Brain pericyte (primary cell): ENCODE measurements at places on chromosomes 4 and X.

DNA sequence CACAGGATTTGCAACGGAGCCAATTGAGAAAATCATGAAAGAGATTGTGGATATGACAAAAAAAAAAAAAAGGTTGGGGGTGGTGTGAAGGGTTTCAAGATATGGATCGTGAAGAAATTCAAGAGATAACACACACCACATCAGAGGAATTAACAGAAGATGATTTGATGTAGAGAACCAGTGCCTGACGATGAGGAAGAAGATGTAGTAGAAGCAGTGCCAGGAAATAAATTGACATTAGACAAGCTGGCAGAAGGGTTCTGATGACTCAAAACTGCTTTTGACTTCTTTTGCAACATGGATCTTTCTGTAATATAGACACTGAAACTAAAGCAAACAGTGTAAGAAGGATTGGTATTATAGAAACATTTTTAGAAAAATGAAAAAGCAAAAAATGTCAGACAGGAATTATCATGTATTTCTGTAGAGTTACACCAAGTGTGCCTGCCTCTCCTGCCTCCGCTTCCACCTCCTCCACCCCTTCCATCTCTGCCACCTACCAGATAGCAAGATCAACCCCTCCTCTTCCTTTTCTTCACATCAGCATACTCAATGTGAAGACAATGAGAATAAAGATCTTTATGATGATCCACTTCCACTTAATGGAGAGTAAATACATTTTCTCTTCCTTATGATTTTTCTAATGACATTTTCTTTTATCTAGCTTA is 127.5 kb upstream of the OTUD4 start:
- no peak for DNase-seq

GRCh38 chr4:167185465-167185864 is 48.8 kb downstream of the SPOCK3 start:
- no peak for DNase-seq

DNA sequence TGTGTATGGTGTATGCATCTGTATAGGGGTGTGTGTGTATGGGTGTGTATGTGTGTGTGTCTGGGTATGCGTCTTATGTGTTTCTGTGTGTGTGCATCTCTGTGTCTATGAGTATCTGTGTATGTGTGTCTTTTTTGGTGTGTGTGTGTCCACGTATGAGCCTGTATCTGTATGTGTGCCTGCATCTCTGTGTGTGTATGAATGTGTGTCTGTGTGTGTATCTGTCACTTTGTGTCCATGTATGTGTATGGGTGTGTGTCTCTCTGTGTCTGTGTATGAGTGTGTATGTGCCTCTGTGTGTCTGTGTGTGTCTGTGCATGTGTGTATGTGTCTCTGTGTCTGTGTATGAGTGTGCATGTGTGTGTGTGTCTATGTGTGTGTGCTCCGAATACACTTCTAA is 24.3 kb downstream of the FAM149A start:
- no peak for DNase-seq

- no peak for DNase-seq
Measured at GRCh38 chrX:154113729-154114128, 16.2 kb upstream of the MECP2 start.

GRCh38 chr4:163143532-163143931 is 23.2 kb downstream of the NAF1 start:
- no peak for DNase-seq

DNA sequence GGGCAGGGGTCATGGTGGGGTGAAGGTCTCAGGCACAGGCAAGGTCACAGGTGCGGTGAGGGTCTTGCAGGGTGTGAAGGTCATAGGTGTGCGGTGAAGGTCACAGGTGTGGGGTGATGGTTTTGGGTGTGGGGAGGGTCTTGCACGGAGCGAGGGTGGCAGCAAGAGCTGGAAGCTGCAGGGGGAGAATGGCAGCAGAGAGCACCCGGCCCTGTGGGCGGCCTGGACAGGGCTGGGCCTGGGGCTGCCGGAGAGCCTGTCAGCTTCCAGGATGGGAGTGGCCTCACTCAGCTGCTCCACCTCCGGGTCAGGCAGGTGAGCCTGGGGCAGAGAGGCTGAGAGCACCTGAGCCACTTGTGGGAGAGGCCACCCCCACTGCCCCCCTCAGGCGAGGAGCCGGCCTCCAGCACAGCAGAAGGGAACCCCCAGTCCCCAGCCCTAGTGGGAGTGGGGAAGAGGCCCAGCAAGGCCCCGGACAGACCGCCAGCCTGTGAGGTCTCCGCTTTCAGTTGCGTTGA is 1.5 kb downstream of the MSANTD1 start:
- DNase-seq = no peak

- DNase-seq = no peak
Measured at GRCh38 chr4:6845027-6845426, 62.5 kb downstream of the KIAA0232 start.

DNA sequence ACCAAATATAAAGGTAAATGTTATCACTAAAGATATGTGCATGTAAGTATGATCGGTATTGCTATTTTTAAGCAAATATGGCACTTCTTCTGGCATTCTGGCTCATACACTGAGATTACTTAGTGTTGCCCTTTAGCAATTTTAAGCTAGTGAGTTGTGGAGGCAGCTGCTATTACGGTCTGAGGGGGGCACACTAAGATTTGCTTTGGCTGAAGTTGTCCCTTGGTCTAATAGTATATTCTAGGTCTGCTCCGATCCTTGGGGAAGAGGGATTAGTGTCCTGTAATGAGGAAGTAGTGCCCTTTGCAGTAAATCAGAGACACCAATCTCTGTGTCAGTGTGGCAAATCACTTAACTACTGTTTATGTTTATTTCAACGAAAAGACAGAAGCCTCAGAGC is 196.5 kb upstream of the FTHL17 start:
- DNase-seq = no peak

GRCh38 chr4:158146736-158147135 is 26.1 kb downstream of the GASK1B start:
- no peak for DNase-seq

GRCh38 chr4:40874331-40874730 is 124.6 kb downstream of the NSUN7 start:
- no peak for DNase-seq

DNA sequence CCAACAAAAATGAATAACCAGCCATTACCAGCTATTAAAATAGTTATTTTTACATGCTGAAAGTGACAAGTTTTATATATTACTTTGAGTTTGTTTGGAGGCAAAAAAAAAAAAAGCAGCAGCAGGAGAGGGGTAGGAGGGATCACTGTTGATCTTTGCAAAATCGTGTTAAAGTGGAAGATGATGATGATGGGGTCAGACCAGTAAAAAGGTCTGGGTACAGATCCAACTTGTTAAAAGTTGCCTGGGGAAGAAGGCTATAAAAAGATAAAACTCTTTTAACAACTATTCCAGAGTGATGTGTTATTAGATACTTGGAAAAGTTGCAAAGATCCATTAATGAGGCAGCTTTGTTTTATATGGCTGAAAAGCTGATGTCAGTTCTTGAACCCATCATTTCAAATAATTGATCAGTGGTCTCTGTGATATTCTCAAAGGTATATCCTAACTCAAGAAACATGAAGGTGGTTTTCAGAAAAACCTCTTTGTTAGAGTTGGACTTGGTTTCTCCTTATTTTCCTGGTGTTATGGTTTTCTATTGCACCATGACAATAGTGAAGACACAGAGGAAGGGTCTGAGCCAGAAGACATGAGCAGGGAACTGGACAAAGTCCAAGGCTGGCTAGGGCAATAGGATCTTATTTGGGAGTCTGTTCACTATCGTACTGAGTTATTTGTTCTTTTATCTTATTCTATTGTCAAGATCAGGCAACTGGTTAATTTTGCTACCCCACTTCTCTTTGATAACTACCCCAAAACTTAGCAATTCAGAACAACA is 44.8 kb downstream of the EDNRA start:
- DNase-seq = no peak

- no peak for DNase-seq
Measured at GRCh38 chr4:87209696-87210095, 10.7 kb downstream of the KLHL8 start.

GRCh38 chrX:40291553-40291952 is 193.8 kb upstream of the BCOR start:
- no peak for DNase-seq

DNA sequence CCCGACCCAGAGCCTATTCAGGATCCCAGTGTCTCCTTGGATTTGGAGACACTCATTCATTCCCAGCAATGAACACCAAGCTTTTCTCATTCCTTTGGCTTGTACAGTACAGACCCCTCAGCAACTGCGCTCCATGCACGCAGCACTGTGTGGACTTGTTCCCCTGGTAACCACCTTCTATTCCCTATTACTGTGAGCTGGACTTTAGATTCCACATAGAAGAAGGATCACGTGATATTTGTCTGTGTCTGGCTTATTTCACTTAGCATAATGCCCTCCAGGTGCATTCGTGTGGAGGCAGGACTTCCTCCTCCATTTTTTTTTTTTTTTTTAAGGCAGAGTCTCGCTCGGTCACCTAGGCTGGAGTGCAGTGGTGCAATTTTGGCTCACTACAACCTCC is 106.4 kb downstream of the PHKA2 start:
- DNase-seq = no peak

- DNase-seq = no peak
Measured at GRCh38 chr4:120286813-120287212, 220.2 kb upstream of the MAD2L1 start.

DNA sequence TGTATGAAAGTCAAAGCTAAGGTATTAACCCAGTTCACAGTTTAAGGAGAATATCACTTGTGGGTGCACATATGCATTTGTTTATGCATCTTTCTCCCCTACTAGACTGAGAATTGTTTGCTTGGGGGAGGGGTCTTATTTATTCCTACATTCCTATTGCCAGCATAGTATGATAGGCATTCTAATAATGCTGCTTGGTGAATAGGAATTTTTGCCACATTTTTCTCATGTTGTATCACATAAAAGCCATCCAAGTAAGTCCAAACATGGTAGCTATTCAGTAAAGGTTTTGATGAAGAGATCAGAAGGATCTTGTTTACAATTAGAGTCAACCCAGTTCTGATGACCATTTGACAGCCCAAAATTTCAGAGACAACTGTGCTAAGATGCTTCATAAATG is 48.6 kb downstream of the ASB9 start:
- DNase-seq = no peak

DNA sequence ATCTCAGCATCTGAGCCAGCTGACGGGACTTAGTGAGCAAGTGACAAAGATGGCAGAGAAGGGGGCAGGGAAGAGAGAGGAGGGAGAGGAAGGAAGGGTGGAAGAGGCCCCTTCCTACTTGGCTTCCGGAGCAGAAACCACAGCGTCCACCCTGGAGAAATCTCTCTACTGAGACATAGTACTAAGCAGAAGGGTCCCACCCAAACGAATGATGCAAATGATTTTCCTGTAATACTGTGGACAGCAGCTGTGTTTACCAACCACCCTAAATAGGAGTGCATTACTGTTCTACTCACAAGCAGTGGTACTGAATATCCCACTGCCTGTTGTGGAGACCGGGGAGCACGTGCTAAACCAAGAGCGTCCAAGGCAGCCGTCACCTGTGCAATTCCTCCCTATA is 29.4 kb downstream of the DTHD1 start:
- DNase-seq = no peak

DNA sequence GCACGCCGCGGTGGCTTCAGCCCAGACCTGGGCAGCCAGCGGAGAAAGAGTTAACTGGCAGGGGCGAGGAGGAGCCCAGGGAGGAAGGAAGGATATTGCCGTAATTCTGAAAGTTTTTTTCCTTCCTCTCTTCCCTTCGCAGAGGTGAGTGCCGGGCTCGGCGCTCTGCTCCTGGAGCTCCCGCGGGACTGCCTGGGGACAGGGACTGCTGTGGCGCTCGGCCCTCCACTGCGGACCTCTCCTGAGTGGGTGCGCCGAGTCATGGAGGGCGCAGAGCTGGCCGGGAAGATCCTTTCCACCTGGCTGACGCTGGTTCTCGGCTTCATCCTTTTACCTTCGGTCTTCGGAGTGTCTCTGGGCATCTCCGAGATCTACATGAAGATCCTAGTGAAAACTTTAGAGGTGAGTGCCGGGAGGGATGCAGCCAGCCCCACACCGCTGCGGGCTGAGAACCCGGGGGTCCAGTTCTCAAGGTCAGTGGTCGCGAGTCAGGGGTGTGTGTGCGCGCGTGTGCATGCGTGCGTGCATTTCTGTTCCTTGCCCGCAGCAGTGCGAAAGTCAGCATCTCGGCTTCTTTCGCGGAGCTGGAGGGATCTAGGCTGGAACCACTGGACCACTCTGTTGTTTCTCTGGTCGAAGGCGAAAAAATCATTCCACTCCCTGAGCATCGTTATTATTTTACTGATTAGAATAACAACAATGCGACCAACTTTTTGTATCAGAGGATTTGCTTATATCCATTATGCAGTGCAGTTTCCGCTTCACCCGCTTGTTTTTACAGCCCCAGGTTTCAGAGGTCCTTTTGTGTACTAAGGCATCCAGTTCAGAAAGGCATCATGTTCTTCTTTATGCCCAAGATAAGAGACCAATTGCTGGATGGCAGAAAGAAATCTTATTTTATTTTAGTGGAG is 709 bp downstream of the GPAT3 start:
- DNase-seq = no peak

DNA sequence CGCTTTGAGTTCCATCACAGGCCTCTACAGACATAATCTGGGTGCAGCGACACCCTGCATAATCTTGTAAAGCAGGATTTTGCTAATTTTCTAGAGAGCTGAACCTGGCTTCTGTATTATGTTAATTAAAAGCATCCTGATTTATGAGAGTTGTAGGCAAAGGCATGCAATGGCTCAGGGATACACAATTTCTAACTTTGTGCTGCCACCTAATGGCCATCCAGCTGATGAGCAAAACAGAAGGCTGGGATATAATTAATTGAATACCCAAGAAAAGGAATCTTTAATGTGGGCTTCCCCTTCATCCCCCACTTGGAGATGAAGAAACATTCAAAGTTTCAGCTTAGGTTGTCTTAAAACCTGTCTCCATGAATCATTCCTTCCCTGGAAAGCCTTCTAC is 78.1 kb downstream of the BMP15 start:
- no peak for DNase-seq

- no peak for DNase-seq
Measured at GRCh38 chr4:77022560-77023179, 53.1 kb downstream of the CCNI start.

- DNase-seq = no peak
Measured at GRCh38 chrX:150475461-150475860, 93.0 kb upstream of the MTM1 start.

- no peak for DNase-seq
Measured at GRCh38 chr4:68175562-68176155, 46.0 kb upstream of the TMPRSS11F start.

GRCh38 chrX:2698604-2699003 is 7.5 kb downstream of the CD99 start:
- no peak for DNase-seq

- no peak for DNase-seq
Measured at GRCh38 chrX:113384628-113385027, 544.0 kb upstream of the AMOT start.

- peak; percentile 34 for DNase-seq
Measured at GRCh38 chrX:11412715-11413623, 119.8 kb downstream of the AMELX start.

GRCh38 chrX:144738246-144738645 is 509.1 kb upstream of the SPANXN1 start:
- no peak for DNase-seq
